ENCODE measurements at places on chromosomes 6 and 20. TPM values are rescaled to one million over a fixed set of nuclear protein-coding genes. Genes with fewer than 3 reads are reported as not detected.

ULBP3 gene
- total RNA-seq: 10.3 TPM

TAGAP gene
- total RNA-seq: 5.2 TPM

MAS1 gene
- total RNA-seq: 0.04 TPM

RCAN2 gene
- 0.43 TPM for total RNA-seq

PLCB4 gene
- 0.47 TPM for total RNA-seq

LRFN2 gene
- not detected for total RNA-seq

CDKAL1 gene
- 20.2 TPM for total RNA-seq

PLCB1 gene
- total RNA-seq: 13.4 TPM

CTCFL gene
- not detected for total RNA-seq

SLC17A3 gene
- total RNA-seq: not detected

MARCKS gene
- 167 TPM for total RNA-seq

PROCR gene
- 9.6 TPM for total RNA-seq

AVP gene
- not detected for total RNA-seq

GJA10 gene
- not detected for total RNA-seq

RIPOR3 gene
- total RNA-seq: 2.6 TPM

RPS21 gene
- 3,675 TPM for total RNA-seq

EPHA7 gene
- 75.3 TPM for total RNA-seq

KCNG1 gene
- 9.3 TPM for total RNA-seq

TDRD6 gene
- 0.10 TPM for total RNA-seq

OR12D3 gene
- total RNA-seq: not detected

RTEL1 gene
- 16.7 TPM for total RNA-seq

FOXA2 gene
- 3.2 TPM for total RNA-seq

GFRAL gene
- total RNA-seq: not detected

MUC22 gene
- not detected for total RNA-seq

HTR1E gene
- not detected for total RNA-seq

IYD gene
- total RNA-seq: not detected

PNLDC1 gene
- not detected for total RNA-seq

MYBL2 gene
- 191 TPM for total RNA-seq

TAAR2 gene
- total RNA-seq: not detected

MMP24 gene
- total RNA-seq: not detected

BPIFB4 gene
- 3.9 TPM for total RNA-seq

SLC4A11 gene
- total RNA-seq: 16.4 TPM

ZSCAN23 gene
- 1.1 TPM for total RNA-seq

TNFRSF6B gene
- 1.3 TPM for total RNA-seq

UNC5CL gene
- 0.23 TPM for total RNA-seq

BHLHE23 gene
- total RNA-seq: not detected

FAM83C gene
- 0.10 TPM for total RNA-seq

HFE gene
- 0.67 TPM for total RNA-seq

TNF gene
- total RNA-seq: not detected

HLA-DQB2 gene
- not detected for total RNA-seq

PRICKLE4 gene
- 0.28 TPM for total RNA-seq

FYN gene
- total RNA-seq: 67.1 TPM

IL17F gene
- not detected for total RNA-seq

COL9A3 gene
- total RNA-seq: 2.0 TPM

FOXF2 gene
- total RNA-seq: 3.7 TPM

TFAP2D gene
- total RNA-seq: not detected

KHDC1L gene
- total RNA-seq: not detected

All from SJCRH30 (cell line).